ENCODE measurements at places on chromosomes 16 and 17.
A peak's percentile ranks its signal among the peaks of the same experiment; 100 is the strongest.

DNA sequence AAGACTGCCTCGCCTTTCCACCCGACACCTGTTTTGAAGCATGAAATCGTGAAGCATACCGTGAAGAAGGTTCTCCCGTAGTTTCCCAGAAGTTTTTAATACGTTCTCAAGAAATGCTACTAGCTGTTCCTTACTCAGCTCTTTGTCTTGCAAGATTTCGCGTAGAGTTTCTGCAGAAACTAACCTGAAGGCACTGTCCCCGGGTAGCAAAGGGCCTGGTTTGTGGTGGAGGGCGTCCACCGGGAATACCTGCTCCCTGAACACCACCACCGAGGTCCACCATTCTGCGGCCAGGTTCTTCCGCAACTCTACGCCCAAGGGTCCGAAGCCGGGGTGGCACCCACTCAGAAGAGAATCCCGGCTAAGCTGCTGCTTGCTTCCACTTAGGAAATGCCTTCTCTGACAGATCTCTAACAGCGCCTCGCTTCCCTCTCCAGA is 487 bp downstream of the POLG2 start:
- DNase-seq = no peak

GRCh38 chr17:76701471-76701967 is 9.2 kb downstream of the MXRA7 start:
- no peak for DNase-seq

DNA sequence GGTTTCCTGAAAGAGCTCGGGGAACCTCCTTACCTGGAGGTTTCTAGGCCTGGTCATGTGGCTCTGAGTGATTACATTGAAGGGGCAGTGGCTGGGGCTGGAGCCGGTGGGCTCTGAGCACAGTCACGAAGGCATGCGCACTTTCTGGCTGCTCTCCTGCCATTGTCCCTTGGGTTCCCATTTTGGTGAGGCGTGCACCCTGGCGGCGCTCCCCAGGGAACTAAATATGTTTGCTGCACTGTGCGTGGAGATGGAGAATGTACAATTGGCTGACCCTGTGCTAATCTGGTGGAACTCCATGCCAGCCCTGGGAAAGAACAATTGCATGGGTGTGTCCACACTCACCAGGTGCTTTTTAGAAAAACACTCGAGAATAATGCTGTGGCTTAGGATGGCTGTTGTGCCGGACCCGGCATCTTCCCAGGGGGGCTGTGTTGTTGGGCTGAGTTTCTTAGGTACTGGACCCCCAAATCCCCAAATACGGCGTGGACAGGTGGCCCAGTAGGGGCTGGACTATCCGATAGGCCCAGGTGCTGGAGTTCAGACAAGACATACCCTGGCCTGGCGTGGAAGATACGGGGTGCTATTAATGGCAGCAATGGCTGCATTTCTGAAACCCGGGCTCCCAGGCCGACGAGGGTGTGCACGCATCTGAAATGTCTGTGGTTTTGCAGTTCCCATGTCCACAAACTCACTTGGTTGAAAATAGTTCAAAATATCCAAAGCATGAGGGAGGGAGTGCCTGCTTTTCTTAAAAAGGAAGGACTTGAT is 230.5 kb downstream of the SEC14L1 start:
- DNase-seq = peak; percentile 72

- no peak for DNase-seq
Observed at GRCh38 chr17:41813152-41813680, 412 bp downstream of the FKBP10 start.

- DNase-seq = no peak
Observed at GRCh38 chr16:8863594-8864424, 5.0 kb downstream of the CARHSP1 start.

GRCh38 chr17:20214794-20215193 is 205.6 kb downstream of the SPECC1 start:
- no peak for DNase-seq

All from aorta (tissue), 5 donors.